ENCODE measurements at places on chromosomes 1 and 21.
A peak's percentile ranks its signal among the peaks of the same experiment; 100 is the strongest.

GRCh38 chr1:4736254-4736653 is 81.8 kb downstream of the AJAP1 start:
- DNase-seq: no peak

- peak; percentile 43 for DNase-seq
Measured at GRCh38 chr1:63828322-63829044, 54.7 kb downstream of the ROR1 start.

GRCh38 chr1:228367798-228368791 is 38.5 kb downstream of the TRIM11 start:
- no peak for DNase-seq

GRCh38 chr1:46735708-46736324 is 16.9 kb upstream of the EFCAB14 start:
- DNase-seq: peak; percentile 37

DNA sequence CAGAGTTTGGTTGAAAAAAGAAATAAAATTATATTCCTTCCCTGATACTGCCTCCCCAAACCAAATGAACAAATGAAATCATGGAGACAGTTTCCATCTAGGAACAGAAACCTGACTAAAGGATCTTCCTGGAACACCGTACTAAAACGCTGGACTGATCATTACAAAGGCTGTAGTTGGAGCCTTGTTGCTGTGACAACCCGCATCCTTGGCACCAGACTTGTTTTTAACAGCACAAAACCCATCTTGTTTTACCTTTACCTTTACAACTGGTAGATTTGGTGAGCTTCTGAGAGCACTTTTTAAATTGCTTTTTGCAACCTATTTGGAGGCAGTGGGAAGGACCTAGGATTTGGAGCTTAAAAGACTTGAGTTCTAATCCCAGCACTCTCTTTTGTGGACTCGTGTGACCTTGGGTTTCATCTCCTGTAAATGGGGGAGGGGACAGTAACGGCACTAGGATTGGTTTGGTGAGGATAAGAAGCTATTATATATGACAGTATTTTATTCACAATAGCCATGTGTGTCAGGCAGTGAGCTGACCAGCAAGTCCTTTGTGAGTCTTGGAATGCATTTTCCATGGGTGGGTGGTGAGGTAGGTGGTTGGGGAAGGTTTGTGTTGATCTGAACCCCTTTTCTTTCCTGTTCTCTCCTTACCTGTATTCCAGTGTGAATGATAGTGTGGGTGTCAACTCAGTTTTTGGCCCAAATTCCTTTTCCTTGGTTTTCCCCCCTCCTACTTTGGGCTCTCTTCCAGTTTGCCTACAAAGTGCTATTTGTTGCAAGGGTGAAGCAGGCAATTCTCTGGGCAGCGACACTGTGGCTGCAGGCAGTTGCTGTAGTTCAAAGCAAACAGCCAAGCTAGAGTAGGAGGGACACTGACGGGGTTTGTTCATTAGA is 12.6 kb downstream of the LRRC8D start:
- no peak for DNase-seq

- no peak for DNase-seq
Measured at GRCh38 chr1:219294251-219294650, 120.6 kb downstream of the LYPLAL1 start.

GRCh38 chr1:175220853-175221556 is 28.4 kb upstream of the KIAA0040 start:
- no peak for DNase-seq

- DNase-seq: no peak
Measured at GRCh38 chr1:100265562-100265930, 470 bp upstream of the RTCA start.

DNA sequence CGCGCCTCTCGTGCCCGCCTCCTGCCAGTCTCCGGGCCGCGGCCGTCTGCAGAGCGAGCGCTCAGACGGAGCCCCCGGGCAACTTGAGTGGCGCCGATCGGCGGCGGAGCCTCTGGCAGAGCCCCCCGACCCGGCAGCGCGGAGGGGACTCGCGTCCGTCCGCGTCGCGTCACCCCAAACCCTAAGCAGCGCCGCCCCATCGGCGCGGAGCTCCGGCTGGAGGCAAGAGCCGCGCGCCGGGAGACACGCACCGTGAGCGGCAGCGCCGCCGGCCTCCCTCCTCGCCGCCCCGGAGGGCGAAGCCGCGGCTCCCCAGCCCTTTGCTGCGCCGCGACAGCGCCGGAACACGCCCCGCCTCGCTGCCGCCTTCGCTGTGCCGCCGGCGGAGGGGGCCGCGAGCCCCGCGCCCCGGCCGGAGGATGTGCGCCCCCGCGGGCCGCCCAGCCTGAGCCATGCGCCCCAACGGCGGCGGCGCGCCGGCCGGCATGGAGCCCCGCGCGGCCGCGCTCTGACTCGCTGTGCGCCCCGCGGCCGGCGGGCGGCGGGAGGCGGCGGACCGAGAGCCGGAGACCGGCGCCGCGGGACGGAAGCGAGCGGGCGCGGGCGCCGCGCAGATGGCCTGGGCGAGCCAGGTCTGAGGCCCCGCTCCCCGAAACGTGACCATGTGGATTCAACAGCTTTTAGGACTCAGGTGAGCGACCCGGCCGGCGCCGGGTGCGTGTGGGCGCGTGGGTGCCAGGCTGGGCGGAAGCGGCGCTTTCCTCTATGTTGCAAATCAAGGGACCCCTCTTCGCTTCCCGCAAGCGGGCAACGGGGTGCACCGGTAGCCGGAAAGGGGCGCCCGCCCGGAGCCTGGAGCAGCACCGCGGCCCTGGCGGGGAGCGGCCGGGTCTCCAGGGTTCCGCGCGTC is 610 bp downstream of the AJAP1 start:
- DNase-seq: peak; percentile 37

DNA sequence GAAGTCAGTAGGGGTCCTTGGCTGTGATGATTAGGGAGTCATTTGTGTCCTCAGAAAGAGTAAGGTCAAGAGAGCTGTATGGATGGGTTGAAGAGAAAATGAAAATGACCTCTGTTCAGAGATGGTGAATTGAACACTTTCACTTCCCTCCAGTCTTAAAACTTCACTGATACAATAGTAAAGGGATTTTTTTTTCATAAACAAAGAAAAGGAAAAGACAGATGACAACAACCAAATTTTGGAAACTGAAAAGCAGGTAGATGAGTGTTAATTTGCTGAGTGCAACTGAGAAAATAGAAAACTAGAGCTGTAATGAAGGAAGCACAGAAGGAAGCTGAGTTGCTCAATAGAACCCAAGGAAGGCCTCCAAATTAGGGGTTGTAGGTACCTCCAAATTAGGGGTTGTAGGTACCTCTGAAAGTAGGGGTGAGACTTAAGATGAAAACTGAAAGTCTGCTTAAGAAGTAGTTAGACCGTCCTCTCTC is 14.8 kb upstream of the S1PR1 start:
- DNase-seq: peak; percentile 75

- no peak for DNase-seq
Measured at GRCh38 chr1:242692988-242693387, 168.5 kb upstream of the PLD5 start.

DNA sequence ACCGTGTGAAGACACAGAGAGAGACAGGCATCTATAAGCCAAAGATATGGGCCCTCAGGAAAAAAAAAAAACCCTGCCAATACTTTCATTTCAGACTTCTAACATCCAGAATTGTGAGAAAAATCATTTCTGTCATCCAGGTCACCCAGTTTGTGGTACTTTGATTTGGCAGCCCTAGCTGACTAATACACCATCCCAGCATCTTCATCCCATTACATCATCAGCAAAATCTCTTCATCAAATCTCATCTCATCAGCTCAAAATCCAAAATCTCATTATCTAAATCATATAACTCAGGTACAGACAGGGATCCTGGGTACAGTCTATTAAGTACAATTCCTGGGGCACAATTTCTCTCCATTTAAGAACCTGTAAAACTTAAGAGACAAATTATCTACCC is 51.9 kb upstream of the GJA8 start:
- DNase-seq: no peak

DNA sequence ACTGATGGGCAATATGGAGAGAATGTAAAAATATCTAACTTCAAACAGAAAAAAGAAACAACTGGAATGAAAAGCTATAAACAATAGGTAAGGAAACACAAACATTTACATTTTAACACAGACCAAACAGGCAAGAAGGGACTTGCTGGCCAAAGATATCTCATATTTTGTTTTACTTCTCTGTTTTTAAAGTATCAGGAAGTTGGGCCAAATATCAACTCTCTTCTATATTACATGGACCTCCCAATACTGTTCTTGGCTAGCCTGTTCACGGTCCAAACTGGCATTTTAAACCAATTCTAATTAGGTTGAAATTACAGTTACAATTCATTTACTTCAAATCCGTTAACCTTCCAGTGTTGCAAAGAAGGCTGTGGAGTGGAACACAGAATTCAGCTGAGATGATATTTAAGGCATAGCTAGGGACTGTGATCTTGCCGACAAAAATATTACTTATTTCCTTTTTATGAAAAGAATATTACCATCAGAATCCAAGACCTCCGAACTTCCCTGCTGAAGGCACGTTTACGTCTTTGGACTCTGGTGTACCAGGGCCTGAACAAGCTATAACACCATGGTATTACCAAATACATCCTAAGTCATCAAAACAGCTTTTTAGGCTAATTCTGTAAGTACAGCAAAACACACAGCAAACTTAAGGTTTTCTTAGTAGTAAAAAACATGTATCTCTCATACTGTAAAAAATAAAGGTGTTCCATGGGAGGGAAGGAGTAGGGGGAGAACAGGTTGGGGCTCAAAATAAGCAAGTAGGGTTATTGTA is 165.4 kb downstream of the RUNX1 start:
- no peak for DNase-seq

GRCh38 chr1:115284209-115284608 is 53.8 kb downstream of the NGF start:
- no peak for DNase-seq

DNA sequence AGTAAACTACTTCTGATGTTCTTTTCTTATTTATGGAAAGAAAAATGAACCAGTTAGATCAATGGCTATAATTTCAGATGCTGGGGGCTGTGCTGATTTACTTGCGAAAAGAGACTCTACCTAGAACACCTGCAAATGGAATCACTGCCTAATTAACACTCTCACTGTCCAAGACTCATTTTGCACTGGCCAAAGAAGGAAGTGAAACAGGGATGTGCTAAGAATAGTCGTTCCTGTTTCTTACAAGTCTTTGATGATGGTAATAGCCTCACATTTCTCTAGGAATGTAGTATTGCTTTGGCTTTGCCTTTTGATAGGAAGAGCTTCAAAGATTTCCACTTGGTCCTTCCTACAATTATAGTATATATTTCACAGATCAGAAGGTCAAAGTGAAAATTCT is 12.7 kb upstream of the TSNAX start:
- DNase-seq: no peak

DNA sequence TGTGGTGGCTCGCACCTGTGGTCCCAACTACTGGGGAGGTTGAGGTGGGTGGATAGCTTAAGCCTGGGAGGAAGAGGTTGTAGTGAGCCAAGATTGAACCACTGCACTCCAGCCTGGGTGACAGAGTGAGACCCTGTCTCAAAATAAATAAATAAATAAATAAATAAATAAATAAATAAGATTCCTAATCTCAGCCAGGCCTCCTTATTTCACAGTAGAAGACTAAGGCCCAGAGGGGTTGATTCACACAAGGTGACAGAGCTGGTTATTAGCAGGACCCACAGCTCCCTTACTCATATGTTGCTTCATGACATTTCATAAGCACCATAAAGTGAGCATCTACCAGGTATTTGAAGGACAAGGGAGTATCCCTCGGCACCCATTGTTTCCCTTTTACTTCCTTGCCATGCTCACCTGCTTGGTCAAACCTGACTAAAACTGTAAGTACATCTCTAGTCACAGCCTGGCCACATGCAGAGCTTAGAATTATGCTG is 32.7 kb downstream of the ALG14 start:
- DNase-seq: no peak

GRCh38 chr1:162055062-162055461 is 14.4 kb upstream of the NOS1AP start:
- DNase-seq: no peak

DNA sequence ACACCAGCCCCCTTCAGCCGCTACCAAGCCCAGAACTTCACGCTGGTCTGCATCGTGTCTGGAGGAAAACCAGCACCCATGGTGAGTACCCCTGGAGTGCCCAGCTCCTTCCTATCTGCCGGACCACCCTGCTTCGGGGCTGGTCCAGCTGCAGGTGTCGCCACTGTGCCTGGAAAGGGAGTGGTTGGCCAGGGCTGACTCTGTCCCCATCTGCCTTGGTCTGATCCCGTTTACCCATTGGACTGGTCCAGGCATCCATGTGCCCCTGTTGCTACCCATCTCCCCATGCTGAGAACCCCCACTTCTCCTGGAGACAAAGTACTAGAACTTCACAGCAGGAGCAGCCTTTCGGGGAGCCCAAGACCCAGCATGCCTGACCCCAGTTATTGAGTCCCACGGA is 118.6 kb upstream of the KLHDC7A start:
- DNase-seq: no peak

DNA sequence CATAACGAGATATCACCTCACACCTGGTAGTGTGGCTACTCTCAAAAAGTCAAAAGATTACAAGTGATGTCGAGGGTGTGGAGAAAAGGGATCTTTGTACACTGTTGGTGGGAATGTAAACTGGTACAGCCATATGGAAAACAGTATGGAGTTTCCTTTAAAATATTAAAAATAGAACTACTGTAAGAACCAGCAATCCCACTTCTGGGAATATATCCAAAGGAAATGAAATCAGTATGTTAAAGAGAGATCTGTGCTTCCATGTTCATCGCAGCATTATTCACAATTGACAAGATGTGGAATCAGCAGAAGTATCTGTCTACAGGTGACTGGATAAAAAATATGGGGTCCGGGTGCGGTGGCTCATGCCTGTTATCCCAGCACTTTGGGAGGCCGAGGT is 7.6 kb upstream of the PIK3C2B start:
- DNase-seq: no peak

DNA sequence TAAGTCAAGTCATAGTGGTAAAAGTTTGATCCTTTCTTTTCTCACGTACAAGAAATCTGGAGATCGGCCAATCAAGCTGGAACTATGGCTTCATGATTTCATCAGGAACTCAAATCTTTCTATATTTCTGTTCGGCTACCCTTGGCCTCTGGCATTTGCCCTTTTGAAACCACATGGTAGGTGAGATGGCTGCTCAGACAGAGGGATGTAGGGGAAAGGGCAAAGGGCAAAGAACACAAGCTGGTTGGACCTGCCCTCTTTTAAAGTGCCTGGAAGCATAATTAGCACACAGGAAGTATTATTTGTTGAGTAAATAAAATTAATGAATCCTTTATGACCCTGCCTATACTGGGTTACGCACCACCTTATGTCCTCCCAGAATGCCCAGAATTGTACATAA is 11.5 kb upstream of the RGS1 start:
- no peak for DNase-seq

DNA sequence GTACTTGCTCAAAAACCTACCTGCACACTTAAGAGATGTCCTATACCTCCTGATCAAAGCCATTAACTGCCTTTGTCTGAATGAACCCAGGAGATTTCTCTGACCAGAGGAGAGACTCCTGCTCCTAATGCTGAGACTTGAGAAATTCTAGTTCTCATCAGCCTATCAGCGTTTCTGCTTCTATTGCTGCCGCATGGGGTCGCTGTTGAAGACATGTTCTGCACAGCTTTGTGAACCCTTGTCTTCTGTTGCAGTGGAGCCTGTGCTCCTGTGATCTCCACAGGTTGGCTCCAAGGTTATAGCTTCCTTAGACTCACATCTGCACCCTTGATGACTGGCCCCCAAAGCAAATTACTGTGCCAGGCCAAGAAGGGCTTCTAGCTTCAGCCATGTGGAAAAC is 40.2 kb downstream of the EDN2 start:
- DNase-seq: no peak

Data from GM13976 (cell line).